ENCODE measurements at places on chromosomes 2 and 18.

DNA sequence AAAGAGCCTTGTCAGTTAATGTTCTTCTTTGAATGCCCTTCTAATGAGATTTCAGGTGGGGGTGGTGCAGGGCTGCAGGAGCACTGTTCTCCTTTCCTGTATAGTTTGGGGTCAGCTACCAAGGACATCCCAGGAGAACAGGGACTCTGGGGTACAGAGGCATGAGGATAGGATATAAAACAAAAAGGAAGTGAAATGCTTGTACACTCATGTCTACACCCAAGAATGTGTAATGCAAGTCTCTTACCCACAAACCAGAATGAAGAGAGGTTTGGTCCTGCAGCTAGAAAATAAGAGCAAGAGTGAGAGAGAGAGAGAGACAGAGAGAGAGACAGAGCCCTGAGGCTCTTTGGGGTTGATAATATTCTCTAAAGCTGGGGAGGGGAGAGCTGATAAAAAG is 151.8 kb upstream of the KCTD1 start:
- DNase-seq, result no peak

DNA sequence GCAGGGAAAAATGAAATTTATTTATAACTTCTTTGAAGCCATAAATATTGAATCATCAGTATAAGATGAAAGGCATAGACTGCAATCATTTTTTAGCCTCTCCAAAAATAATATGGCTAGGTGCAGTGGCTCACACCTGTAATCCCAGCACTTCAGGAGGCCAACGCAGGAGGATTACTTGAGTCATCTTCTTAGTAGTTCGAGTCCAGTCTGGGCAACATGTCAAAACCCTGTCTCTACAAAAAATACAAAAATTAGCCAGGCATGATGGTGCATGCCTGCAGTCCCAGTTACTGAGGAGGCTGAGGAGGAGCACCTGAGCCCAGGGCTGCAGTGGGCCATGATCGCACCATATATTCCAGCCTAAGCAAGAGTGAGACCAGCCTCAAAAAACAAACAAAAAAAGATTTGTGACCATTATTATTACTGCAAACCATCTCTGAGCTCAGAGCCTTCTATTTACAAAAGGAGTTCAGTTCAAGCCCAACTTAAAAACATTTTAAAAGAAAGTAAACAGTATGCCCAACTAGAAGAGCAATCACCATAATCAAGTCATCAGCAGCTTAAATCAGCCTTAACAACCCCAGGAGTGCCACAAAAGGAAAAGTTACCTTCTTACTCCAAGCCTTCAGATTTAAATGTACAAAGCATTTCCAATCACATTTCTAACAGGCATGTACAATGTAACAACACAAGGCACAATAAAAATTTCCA is 37.5 kb downstream of the KCNG3 start:
- DNase-seq, result no peak

GRCh38 chr2:3108710-3109702 is 268.6 kb downstream of the EIPR1 start:
- DNase-seq, result no peak

GRCh38 chr2:241538838-241539615 is 19.5 kb upstream of the BOK start:
- DNase-seq, result no peak

DNA sequence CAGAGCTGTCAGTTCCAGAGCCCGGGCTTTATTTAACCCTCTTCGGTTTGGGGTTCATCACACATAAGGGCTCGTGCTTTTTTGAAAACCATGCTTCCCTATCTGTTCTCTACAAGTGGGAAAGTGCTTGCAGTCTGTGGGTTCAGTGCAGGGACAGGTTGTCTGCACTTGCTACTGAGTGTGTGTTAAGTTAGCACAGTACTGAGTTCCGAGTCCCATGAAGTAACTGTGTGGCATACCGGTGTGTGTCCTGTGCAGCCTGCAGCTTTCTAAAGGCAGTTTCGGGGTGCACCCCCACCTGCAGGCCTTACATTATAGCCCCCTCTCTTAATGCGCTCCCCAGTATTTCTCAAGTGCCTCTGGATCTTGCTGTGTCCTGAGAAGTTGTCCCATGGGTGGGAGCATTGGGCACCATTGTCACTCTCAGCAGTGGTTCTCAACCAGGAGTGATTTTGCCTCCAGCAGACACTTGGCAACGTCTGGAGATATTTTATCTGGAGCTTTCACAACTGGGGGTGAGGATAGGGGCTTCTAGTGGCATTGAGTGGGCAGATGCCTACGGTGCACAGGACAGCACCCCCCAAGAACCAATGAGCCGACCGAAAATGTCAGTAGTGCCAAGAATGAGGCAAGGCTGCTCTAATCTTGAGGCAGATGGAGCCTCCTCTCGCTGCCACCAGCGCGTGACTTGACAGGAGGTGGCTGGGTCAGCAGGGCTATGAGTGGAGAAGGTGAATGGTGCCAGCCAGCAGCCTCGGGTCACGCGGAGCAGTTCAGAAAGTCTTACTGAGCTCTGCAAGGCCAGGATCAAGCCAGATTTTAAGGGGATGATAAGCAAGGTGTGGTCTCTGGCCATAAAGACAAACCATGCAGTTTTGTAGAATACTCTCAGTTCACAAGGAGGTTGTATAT is 152.2 kb downstream of the SMAD7 start:
- no peak for DNase-seq
